ENCODE measurements at places on chromosomes 12 and 14. TPM values are rescaled to one million over a fixed set of nuclear protein-coding genes. Genes with fewer than 3 reads are reported as not detected.

GRCh38 chr12:56590237-56590830, 39.8 kb downstream of the BAZ2A start:
- peak; percentile 67 for DNase-seq

DNA sequence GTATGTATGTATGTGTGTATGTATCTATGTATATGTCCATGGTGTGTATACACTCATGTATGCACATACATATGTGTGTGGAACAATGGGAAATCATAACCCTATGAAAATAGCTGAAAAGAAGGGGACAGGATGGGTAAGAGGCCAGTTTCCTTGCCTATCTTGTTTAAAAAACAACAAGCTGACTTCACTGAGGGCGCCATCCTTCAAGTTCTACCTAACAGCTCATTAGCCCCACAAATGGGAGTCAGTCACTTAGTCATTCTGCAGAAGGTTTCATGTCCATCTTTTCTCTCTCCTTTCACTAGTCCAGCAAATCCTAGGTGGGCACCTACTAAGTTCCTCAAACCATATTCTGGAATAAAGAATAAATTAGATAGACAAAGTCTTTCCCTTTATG, 14.7 kb downstream of the STON2 start:
- DNase-seq: no peak

- DNase-seq: peak; percentile 48
These were observed 173.8 kb upstream of the CNOT2 start for GRCh38 chr12:70069221-70070105.

FCF1 gene
- polyA plus RNA-seq: 30.3 TPM

DNA sequence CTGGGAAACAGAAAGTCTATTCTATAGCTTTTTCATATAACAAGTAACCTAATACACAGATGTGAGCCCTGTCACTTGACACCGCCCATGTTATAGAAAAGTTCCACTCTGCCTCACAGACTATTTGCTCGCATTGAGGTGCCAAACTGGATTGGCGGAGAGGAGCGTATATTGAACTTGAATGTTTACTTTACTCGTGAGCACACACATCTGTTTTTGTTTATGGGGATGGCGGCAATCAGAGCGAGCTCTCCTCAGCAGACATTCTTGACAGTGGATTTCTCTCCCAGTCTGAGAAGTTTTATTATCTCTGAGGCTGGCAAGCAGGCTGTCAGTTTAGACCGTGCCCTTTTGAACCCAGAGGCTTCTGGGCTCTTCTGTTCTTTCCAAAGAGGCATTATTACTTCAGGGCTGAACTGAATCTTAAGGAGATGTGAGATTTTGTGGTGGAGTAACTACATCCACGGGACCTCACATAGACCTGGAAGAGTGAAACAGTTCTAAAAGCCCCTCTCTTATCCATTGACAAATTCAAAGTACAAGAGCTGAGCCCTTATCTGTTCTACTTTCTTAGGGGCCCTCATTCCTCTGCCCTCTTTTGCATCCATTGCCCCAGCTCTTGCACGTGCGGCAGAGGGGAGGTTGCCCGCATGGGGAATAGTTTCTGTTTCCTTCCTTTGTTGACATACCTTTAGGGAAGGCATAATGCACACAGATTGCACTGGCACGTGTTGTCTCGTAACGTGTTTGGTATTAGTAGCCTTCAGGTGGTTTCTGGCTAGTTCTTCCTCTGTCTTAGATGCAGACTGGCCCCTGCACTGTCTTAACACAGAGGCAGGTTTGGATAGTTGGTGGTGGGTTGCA, 68.2 kb downstream of the DRAM1 start:
- no peak for DNase-seq

HOXC11 gene
- not detected for polyA plus RNA-seq

ACSM4 gene
- not detected for polyA plus RNA-seq

DNA sequence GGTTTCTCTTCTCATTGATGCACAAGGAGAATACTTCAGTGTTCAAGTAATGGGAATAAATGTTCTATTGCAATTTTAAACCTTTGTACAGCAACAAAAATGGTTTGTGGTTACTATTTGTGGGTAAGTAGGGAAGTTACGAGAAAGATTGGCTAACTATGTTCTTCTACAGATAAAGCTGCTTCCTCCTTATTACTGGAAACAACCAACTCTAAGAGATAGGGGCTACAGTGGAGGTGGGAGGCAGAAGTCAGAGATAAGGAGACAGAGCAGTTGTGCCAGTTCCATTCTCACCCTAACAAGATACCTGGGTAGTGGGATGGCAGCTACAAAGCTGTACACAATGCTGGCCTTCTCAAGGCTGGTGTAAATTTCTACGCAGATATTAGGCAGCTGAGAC, 16.2 kb downstream of the NOXRED1 start:
- DNase-seq: no peak

LTBR gene
- polyA plus RNA-seq: 10.5 TPM

- DNase-seq: no peak
These were observed 5.3 kb downstream of the SCNN1A start for GRCh38 chr12:6369916-6370575.

DNA sequence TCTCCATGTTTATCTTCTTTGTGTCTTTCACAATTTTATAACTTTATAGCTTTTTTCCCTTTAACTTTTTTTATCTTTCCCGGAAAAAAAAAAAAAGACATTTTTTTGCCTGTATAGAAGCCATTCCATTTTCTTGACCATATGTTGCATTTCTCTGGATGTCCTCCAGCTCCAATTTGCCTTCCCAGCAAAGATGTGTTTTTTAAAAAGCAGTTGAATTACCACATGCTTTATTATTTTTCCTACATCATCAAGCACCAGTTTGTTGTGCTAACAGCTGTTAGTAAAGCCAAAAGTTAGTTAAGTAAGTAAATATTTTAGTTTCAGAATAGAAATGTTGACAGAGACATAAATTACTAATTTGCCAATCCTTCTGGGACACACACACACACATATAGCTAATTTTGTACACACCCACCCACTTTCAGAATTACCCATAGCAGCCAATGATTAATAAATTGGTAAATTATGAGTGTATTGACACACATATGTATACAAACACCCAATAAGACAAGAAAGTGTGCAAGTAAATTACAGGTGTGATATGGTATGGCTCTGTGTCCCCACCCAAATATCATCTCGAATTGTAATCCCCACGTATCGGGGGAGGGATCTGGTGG, 118.3 kb downstream of the SLC38A6 start:
- DNase-seq: no peak

DNA sequence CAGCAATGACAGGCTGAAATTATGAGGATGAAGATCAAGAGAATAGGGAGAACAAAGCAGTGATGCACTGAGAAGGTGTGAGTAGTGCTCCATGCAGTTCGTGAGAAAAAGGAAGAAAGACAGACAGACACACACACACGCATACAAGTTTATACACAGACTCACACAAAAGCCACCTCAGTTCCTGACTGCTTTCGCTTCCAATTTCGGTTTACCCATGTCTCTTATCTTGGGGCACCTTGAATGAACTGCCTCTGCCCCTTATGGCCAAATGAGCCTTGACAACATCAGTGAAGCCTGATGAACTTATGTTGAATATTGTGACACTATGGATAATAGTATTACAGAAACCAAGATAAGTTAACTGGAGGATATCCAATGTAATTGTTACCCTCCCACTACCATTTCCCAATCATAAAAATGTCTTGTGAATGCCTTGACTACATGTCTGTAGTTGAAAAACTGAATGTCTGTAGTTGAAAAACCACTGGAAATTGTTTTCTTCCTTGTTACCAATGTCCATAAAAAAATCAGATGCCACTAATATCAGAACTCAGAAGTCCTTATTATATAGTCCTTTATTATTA, 380.4 kb upstream of the DDHD1 start:
- DNase-seq: no peak

LUM gene
- 0.27 TPM for polyA plus RNA-seq

Measured in GM23338 (cell line).